ENCODE measurements at places on chromosomes 2 and 18. TPM values are rescaled to one million over a fixed set of nuclear protein-coding genes. Genes with fewer than 3 reads are reported as not detected.

Gene MTHFD2
- total RNA-seq = 305 TPM

Gene CYBRD1
- 14.5 TPM for total RNA-seq

Gene CD207
- not detected for total RNA-seq

Gene DLX1
- not detected for total RNA-seq

Gene TRIM43
- total RNA-seq = under 0.01 TPM

Gene ALK
- not detected for total RNA-seq

Gene SMARCAL1
- 7.4 TPM for total RNA-seq

Gene KCNG2
- total RNA-seq = not detected

Gene AQP12A
- total RNA-seq = not detected

Gene KANSL3
- 21.3 TPM for total RNA-seq

Gene EVA1A
- total RNA-seq = 4.6 TPM

DNA sequence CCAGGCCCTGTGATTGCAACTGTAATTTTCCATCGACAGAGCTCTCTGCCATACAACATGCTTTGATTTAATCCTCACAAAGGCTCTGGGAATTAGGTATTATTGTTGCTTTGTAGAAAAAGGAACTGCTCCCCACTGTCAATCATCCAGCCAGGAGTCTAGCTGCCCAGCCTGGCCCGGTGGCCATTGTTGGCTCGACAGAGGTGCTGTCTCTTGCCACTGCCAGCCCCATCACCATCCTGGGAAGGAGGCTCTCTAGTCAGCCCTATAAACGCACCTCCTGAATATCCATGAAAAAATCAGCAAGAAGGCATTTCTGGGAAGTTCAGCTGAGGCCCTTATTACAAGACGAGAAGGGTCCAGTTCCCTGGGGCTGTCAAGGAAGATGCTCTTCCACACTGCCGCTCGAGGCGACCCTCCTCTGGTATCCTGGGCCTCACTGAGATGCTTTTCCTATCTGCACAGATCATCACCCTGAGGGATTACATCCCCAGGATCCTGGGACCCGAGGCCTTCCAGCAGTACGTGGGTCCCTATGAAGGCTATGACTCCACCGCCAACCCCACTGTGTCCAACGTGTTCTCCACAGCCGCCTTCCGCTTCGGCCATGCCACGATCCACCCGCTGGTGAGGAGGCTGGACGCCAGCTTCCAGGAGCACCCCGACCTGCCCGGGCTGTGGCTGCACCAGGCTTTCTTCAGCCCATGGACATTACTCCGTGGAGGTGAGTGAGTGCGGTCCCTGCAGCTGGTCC, 71.0 kb downstream of the TPO start:
- no peak for DNase-seq

DNA sequence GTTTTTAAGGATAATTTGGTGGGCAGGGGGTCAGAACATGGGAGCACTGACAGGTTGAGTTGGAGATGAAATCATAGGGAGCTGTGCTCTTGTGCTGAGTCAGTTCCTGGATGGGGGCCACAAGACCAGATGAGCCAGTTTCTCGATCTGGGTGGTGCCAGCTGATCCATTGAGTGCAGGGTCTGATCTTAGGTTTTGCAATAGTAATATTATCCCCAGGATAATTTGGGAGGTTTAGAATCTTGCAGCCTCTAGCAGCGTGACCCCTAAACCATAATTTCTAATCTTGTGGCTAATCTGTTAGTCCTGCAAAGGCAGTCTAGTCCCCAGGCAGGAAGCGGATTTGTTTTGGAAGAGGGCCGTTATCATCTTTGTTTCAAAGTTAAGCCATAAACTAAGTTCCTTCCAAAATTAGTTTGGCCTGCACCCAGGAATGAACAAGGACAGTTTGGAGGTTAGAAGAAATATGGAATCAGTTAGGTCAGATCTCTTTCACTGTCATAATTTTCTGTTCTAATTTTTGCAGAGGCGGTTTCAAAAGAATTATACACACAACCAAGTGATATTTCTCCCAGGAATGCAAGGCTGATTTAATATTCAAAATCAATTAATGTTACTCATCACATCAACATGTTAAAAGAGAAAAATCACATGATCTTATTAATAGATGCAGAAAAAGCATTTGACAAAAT, 23.0 kb downstream of the DBI start:
- DNase-seq = peak; percentile 80

DNA sequence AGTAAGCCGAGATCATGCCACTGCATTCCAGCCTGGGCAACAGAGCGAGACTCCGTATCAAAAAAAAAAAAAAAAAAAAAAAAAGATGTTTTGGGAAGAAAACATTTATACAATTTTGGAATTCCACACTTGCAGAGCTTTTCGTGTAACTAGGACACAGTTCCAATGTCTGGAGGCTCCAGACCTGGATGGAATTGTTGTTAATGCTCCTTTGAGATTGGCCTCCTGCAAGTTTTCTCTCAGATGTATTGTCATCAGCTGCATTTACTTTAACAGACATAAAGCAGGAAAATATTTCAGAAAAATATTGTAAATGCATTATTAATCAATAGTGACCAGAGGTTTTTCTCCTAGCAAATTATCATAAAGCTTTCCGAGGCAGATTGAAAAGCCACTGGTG, 124.1 kb downstream of the RBM43 start:
- DNase-seq = no peak

GRCh38 chr2:239813261-239814115, 211.7 kb downstream of the NDUFA10 start:
- DNase-seq = no peak

GRCh38 chr2:36596397-36596796, 1.6 kb downstream of the FEZ2 start:
- DNase-seq = no peak

DNA sequence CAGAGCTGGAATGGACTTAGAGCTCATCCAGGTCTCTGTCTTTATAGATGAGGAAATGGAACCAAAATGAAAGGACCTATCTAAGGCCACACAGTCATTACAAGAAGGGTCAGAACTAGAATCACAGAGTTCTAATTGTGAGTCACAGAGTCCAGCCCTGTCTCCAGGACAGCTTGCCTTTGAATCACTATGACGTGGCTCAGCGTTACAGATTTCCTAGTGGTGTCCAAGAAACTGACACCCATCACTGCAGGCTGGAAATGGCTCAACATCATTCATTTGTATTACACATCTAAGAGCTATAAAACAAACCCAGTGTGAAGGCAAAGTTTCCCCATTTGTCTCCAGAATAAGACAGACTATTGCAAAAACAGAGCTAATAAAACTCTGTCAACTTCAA, 164.3 kb upstream of the SIX2 start:
- peak; percentile 99 for DNase-seq

DNA sequence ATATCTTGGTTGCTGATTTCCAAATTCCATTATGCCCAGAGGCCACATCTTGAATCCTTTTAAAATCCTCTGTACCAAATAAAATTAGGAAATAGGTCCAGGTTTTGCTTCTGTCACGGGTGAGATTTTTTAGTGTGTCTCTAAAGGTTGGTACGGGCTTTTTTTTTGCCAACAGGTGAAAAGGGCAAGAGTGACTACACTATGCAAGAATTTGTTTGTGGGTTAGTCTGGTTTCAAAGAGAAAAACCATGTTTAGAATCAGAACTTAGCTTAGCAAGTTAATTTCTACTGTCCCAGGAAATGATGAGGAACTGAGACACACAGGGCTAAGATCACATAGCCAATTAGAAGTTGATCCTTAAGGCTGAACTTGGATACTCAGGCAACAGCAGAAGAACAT, 41.7 kb downstream of the POLR1A start:
- DNase-seq = peak; percentile 16

DNA sequence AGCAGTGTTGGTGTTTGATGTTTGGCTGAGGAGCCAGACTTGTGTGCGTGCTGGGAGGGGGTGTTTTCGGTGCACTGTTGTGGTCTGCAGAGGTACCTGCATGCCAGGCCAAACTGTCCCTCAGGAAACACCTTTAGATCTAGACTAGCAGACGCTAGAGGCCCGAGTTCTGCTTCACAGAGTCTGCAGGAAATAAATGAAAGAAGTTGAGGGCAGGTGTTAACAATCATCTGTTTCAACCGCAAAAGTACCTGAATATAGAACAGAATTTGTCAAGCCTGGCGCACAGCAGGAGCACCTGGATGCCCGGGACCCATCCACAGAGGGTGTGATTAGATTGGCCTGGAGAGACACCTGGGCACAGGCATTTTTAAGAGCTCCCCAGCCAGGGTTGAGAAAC, 40.5 kb upstream of the REL start:
- no peak for DNase-seq

DNA sequence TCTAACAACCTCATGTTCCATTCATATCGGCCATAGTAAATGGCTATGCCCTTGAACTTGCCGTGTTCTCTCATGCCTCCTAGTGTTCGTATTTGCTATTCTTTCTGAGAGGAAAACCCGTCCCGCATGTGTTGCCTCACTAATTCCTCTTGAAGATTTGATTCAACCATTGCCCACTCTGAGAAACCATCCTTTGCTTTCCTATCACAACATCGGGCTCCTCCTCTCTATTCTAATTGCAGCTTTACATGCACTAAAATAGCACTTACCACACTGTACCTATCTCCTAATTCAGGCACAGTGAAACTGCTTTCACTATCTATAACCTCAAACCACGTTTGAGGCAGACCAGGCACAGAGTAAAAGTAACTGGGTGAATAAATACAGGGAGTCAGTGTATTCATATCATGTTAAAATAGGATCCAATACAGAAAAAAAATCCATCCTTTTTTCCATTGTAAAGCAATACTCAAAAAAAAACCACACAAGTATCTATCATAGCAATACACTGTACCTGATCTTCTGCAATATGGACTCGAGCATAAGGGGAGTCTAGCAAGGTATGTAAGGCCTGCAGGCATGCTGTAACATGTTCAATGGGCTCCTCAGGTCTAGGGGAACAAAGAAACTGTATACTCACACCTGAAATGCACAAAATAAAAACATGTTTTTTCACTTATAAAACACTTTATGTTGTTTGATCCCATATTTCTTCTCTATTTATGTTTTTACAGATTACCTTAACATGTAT, 39.0 kb upstream of the STRN start:
- DNase-seq = peak; percentile 60

DNA sequence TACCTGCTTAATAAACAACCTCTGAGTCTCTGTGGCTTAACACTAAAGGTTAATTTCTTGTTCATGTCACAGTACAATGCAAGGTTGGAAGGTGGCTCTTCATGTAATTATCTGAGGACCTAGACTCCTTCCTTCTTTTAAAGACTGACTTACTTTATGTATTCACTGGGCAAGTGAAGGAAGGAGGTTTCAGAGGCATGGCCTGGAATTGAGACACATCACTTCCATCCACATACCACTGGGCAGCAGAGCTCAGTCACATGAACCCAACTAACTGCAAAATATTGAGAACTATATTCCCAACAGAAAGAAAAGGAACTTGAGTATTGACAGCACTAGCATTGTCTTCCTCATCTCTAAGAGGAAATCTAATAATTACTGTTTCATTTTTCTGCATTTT, 57.5 kb upstream of the FN1 start:
- no peak for DNase-seq

- DNase-seq = peak; percentile 24
Observed at GRCh38 chr2:152861349-152861942, 143.0 kb downstream of the ARL6IP6 start.

DNA sequence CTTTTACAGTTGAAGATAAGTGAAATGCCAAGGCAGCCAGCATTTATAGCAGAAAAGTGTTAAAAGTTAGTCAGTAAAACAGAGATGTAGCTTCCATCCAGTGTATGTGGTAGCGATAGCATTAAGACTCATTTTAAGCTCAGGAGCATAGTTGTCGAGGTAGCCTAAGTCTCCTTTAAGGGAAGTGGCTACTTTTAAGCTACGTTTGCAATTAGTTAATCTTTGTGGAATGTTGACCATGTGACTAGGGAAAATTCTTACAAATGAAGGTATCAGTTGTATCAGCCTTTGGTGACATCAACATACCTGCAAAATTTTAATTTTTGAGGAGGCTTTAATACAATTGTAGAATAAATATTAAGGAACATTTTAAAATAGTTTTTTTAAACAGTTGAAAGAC, 61.9 kb downstream of the LHCGR start:
- peak; percentile 56 for DNase-seq

- DNase-seq = no peak
Observed at GRCh38 chr18:46322941-46323340, 218.8 kb downstream of the HAUS1 start.

DNA sequence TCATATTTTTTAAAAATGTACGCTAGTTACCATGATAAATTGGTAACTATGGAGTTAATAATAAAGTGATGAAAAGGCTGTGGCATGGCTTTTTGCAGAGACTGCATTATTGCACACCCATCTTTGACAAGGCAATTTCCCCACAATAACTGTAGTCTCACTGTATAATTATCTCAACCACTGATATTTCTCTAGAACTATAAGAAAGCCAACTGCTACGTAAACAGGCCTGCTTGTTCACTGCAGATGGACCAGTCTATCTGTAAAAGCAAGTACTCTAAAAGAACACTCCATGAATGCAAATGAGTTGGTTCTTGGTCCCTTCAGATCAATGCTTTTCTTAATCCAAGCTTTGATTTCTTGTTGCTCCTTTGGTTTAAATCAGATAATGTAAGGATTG, 218.7 kb downstream of the RBM43 start:
- DNase-seq = peak; percentile 25

- DNase-seq = no peak
Observed at GRCh38 chr18:56462276-56462675, 176.1 kb downstream of the TXNL1 start.
